ENCODE measurements at places on chromosomes 12 and 14.
A peak's percentile ranks its signal among the peaks of the same experiment; 100 is the strongest.

DNA sequence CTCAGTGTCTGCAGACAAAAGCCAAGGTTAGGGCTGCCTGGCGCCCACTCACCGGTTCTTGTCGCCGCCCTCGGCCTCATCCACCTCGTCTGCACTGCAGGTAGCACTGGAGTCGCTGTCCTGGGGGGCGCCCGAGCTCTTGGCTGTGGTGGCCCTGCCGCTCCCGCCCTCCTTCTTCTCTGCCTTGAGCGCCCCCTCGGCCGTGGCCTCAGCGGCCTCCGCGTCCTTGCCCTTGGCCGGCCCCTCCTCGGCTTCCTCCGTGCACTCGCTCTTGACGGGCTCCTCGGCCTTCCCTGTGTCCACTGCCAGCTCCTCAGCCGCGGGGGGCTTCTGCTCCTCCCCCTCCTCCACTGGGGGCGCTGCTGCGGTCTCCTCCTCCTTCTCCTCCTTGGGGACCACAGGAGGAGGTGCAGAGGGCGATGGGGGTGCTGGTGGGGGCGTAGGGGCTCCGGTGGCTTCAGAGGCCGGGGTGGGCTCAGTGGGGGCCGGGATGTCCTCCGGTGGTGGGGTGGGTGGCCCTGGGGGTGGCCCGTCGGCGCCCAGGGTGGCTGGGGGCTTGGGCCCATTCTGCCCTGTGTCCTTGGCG, 77.2 kb downstream of the RFLNA start:
- DNase-seq = no peak

GRCh38 chr14:21921453-21921852, 247.8 kb upstream of the OR4E1 start:
- no peak for DNase-seq

DNA sequence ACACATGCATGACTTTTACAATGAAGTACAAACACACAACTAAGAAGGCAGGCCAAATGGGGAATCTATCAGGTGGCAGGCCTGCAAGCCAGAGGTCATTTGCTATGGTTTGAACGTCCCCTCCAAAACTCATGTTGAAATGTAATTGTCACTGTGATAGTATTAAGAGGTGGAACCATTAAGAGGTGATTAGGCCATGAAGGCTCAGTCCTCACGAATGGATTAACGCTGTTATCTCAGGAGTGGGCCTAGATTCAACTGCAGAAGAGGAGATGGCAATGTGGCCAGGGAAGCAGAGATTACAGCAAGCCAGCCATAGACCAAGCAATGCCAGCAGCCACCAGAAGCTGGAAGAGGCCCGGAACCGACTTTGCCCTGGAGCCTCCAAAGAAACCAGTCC, 13.5 kb upstream of the ACTR6 start:
- no peak for DNase-seq

- no peak for DNase-seq
These were observed 22.8 kb upstream of the CEBPE start for GRCh38 chr14:23141706-23142444.

DNA sequence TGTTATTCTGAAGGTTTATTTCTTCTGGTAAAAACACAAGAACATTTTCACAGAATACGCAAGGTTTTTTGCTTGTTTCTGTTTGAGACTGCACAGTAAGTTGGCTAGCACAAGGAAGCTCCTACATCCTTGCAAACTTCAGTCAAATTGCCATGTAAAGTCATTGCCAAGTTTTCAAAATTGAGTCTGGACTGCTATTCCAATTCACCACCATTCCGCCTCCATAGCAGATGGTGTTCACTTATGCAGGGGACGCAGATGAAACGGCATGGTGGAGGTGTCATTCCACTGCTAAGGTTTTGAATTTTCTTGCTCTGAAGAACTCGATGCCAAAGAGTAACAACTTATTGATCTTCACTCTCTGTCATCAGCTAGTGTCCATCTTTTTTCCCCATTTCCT, 303.9 kb upstream of the SYT1 start:
- DNase-seq = no peak

DNA sequence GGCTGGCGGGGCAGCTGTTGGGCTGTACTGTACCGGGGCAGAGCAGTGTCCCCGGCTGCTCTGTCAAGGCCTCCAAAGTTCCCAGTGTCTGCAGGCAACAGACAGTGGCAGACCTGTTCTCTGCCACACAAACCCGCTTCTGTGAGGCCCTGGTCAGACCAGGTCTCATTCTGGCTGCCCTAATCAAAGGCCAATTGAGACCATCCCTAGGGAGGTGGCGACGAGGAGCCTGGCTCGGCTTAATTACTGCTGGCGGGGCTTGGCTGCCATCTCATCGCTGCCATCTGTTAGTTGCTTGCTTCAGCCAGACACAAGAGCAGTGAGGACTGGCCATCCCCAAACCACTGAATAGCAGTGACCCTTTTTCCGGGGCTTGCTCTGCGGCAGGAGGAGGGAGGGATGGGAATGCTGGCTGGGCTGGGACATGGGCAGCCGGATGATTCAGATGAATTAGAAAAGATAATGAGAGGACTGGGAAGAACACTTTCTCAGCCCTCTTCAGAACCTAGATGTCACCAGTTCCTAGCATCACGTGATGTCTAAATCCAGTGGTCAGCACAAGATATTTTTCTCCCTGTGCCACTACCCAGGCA, 24.5 kb downstream of the ERG28 start:
- DNase-seq = no peak

DNA sequence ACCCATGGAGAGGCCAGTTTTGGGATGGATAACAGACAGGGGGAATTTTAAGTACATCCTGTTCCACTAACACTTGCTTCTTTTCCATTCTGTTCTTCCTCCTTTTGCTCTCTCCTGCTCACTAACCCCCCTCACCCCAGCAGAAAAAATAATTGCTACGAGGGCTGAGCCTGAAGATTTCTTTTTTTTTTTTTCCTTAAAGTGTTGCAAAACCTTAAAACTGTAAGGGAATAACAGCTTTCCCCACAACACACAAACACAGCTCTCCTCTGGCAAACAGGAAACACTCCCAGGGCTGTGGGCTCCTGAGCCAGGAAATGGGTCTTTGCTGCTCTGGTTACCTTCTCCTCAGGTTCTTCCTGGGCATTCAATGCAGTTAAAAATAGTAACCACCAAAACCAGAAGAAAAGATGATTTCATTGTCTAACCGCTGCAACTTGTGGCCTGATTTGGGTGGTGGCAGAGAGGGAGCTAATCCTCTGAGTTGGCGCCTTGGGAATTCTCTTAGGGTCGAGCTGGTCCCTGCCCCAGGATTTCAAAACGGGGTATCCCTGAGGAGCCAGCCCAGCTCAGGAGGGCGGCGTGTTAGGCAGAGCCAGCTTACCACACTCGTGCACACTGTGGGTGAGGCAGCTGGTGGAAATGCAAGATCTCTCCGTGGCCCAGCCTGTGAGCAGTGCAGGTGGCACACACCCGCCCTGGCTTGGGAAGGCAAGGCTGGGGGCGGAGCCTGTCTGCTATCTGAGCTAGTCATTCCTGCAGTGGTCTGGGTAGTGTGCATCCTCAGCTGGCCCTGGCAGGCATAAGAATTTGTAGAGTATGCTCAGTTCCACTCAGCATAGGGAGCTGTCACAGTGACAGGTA, 17.1 kb upstream of the EMP1 start:
- DNase-seq = peak; percentile 77

GRCh38 chr12:97907504-97907903, 444.9 kb downstream of the RMST start:
- DNase-seq = no peak

DNA sequence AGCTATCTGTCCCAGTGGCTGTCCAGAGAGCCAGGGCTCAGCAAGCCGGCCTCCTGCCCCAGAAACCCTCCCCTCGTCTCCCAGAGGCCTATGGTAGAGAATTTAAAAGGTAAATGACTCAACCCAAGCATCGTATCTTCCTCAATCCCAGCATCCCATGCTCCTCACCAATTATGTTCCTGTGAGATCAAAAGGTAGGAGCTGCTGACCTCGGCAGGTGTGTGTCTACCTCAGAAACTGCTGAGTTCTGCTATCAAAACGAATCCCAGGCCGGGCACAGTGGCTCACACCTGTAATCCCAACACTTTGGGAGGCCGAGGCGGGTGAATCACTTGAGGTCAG, 49.3 kb downstream of the FOXN3 start:
- no peak for DNase-seq

DNA sequence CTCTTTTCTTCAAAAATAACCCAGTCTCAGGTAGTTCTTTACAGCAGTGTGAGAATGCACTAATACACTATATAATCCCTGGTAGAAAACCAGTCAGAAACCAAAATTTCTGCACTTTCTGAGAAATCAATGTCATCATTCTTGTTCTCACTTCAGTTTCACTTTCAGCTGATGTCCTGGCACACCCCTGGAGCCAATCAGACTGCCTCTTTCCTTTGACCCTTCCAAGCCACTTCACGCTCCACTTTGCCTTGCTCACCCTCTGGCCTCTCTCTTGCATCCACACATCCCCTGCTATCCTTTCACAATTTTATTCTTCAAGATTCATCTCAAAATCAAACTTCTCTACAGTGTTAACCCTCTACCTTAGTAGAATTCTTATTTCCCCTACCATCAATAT, 181.1 kb downstream of the ASCL1 start:
- DNase-seq = no peak

- DNase-seq = no peak
These were observed 24.2 kb upstream of the RHOJ start for GRCh38 chr14:63180011-63180410.

GRCh38 chr12:88235183-88235833, 93.2 kb downstream of the TMTC3 start:
- DNase-seq = peak; percentile 81

GRCh38 chr14:34498684-34499412, 36.8 kb upstream of the SPTSSA start:
- DNase-seq = peak; percentile 2

GRCh38 chr12:124683152-124684124, 116.0 kb upstream of the NCOR2 start:
- no peak for DNase-seq

DNA sequence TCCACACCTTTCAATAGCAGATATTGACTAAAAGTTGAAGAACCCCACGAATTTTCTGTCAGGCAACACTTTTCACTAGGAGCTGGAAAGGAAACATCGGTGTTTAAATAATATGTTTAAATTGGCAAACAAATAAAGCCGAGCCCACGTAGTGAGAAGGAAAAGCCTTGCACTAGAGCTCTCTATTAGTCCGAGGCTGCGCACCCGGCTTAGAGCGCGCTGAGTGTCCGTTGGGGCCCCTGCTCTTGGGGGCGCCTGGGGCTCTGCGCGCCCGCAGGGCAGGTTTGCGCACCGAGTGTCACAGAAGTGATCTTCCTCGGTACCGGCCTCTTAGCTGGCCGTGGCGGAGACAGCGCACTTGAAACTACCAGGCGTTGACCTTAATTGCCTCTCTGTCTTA, 6.4 kb downstream of the TTC6 start:
- DNase-seq = no peak

DNA sequence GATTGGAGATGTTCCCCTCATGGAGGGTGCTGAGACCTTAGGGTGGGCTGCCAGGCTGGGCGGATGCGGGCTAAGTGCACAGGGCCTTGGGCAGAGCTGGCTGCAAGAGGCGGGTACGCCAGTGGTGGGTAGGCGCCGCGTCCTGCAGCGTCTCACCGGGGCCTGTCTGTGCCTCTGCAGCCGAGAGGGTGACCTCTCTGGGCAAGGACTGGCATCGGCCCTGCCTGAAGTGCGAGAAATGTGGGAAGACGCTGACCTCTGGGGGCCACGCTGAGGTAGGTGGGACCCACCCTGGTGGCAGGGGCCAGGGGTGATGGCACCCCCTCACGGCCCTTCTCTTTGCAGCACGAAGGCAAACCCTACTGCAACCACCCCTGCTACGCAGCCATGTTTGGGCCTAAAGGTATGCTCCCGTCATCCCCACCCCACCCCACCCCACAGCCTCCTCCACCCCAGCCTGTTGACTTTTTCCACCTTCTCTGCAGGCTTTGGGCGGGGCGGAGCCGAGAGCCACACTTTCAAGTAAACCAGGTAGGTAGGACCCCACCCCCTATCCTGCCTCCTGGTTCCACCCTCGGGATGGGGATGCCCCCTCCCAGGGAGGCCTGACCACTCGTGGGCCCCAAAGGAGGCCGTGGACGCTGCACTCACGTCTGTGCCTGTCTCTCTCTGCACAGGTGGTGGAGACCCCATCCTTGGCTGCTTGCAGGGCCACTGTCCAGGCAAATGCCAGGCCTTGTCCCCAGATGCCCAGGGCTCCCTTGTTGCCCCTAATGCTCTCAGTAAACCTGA, 1.5 kb downstream of the CRIP1 start:
- DNase-seq = no peak

- DNase-seq = no peak
These were observed 74.3 kb upstream of the ARID2 start for GRCh38 chr12:45655186-45655585.

GRCh38 chr14:86902176-86902950, 1090.6 kb downstream of the GALC start:
- no peak for DNase-seq

DNA sequence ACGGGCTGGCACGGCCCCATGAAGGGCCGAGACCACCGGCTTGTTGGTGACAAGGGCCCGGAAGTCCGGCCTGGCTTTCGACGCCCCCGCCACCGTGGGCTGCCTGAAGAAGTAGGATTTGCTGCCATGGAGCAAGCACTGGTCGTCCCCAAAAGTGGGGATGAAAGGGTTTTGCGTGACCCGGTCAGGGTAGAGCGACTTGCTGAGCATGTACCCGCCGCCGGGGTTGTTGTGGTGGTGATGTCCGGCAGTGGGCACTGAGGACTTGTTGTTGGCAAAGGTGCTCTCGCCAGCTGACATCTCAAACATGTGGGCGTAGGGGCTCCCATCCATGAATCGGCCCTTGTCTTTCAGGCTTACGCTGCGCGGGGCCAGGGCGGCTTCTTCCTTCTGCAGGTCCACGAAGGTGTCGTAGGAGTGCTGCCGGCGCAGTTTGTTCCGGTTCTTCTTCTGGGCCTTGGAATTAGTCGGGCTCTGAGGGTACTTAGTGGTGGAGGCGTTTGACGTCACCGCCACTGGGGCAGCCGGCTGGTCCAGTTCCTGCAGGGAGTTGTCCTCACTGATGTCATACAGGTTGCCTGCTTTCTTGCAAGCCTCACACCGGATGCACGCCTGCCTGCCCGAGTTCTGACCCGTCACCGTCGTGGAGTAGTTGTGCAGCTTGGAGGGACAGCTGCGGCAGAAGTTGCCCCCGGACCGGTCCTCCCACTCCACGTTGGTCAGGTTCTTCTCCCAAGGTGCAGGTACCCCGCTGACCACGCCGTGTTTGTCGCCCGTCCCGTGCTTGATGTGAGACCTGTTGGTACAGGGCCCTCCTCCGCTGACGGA, 366.6 kb downstream of the EMP1 start:
- DNase-seq = no peak

DNA sequence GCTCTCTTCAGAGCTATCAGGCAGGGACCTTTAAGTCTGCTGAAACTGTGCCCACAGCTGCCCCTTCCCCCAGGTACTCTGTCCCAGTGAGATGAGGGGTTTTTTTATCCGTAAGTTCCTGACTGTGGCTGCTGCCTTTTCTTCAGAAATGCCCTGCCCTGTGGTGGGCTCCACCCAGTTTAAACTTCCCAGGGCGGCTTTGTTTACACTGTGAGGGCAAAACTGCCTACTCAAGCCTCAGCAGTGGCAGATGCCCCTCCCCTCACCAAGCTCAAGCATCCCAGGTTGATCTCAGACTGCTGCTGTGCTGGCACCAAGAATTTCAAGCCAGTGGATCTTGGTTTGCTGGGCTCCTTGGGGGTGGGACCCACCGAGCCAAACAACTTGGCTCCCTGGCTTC, 46.9 kb upstream of the SLC16A7 start:
- no peak for DNase-seq
